Stimulated activated CD8-positive, alpha-beta memory T cell treated with anti-CD3 and anti-CD28 coated beads, Interleukin-15, amount 100 ng/mL, for 48 hours (primary cell): ENCODE measurements at places on chromosomes 4 and X.
A peak's percentile ranks its signal among the peaks of the same experiment; 100 is the strongest.

GRCh38 chr4:85717847-85718246, 242.9 kb downstream of the ARHGAP24 start:
- DNase-seq: no peak

GRCh38 chr4:107255114-107255513, 219.0 kb upstream of the DKK2 start:
- DNase-seq: no peak

GRCh38 chrX:118536687-118537461, 41.3 kb downstream of the DOCK11 start:
- no peak for DNase-seq

GRCh38 chr4:8732681-8733243, 138.9 kb downstream of the HMX1 start:
- DNase-seq: no peak

DNA sequence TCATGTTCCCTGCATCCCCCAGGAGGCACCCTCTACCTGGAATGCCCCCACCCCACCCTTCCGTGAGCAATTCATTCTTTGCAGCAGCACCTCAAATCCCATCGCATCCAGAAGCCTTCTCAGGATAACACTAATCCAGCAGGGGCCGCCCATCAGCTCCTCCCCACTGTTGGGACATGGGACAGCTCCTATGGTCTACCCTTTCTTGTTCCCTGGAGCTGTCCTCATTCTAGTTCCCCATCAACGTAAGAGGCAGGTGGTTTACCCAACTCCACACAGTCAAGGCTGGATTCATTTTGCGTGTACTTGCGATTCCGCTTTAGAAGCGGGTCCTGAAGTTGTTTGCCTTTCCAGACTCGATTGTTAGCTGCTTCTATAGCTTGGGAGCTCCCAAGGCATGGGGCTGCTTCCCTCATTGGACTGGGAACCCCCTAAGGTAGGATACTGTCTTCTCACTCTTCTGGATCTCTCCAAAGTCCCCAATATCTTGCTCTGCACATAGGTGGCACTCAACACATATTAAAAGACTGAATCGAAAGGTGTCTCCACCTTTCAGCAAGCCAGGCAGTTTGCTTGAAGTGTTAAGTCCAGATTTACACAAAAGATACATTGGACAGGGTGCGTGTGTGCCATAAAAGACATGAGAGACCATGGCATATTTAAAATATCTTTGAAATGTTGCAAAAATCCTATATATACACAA, 942 bp upstream of the APLN start:
- no peak for DNase-seq

GRCh38 chr4:77021614-77022089, 54.1 kb downstream of the CCNI start:
- DNase-seq: no peak

DNA sequence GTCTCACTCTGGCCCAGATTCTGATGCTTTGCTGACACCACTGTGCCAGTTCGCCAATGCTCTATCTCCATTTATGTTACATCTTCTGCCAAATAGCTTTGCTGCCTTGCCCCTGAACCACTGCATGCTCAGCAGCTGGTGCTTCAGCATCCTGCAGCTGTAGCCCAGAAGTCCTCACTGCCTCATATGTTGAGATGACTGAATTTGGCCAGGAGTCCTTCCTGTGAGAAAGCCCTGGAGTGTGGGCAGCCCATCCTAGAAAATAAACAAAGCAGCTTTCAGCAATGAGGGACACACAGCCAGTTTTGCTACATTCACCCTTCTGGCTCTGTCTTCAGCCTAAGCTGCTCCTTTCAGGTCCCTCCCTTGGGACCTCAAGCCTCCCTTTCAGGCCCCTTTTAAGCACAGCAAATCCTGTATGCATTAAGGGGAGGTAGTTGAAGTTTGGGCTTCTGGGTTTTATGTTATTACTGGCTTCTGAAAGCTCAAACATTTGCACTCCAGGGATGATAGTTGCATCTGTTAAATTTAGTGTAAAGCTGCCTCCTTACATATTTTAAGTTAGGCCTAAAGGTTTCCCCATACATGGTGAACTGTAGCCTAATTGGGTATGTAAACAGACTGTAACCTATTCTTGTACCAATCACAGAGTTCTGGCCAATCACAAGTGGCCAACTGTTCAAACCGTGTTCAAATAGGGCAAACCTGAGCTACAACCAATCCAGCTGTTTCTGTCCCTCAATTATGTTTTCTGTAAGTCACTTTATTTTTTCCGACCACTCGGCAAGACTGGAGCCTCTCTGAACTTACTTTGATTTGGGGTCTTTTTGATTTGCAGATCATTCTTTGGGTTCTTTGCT, 2.1 kb upstream of the TMEM165 start:
- DNase-seq: no peak

DNA sequence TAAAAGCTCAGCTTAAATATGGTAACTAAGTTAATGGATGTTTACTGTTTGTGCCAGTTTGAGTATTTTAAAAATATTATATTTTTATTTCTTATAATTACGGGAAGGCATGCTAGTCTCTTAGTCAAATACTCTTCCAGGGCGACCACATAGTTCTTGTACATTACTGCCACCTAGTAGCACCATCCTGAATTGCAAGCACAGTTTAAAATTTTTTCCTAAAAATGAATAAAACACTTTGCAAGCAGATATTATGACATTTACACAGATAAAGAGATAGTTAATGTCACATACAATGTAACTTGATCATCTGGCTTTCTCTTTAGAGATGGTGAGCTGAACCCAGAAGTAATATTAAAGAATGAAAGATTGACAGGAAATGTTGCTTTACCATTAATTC, 11.5 kb downstream of the NDP start:
- DNase-seq: no peak

- peak; percentile 57 for DNase-seq
Measured at GRCh38 chr4:98446499-98447375, 185.6 kb downstream of the RAP1GDS1 start.

- no peak for DNase-seq
Measured at GRCh38 chr4:71941001-71941400, 90.8 kb upstream of the NPFFR2 start.

DNA sequence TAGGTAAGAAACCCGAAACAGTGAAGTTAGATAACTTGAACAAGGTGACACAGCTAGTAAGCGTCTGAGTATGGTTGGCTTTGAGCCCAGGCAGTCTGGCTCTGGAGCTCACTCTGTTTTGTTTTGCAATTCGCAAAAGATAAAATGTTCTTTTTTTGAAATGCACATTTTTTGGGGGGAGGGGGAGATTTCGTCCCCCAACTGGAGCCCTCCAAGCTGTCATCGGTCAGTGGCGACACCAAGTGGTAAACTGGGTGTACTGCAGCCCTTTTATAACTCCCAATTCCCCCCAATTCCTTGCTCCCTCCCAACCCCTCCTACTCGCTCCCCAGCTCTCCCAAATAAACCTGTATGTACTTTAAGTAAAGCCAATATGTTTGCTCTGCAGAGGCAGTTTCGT, 2.8 kb upstream of the CLCN5 start:
- no peak for DNase-seq

- no peak for DNase-seq
Measured at GRCh38 chr4:159823743-159824142, 720.9 kb downstream of the RAPGEF2 start.

- DNase-seq: no peak
Measured at GRCh38 chr4:11402192-11402591, 26.5 kb downstream of the HS3ST1 start.

- DNase-seq: no peak
Measured at GRCh38 chr4:55018978-55019377, 106.4 kb downstream of the KDR start.

DNA sequence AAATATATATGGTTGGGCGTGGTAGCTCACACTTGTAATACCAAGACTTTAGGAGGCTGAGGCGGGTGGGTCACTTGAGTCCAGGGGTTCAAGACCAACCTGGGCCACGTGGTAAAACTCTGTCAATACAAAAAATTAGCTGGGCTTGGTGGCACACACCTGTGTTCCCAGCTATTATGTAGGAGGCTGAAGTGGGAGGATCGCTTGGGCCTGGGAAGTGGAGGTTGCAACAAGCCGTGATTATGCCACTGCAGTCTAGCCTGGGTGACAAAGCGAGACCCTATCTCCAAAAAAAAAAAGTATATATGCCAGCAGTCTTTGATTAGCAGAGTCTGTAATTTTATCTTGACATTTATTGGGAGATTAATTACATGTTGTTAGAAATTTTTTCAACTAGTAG, 8.7 kb downstream of the EIF2S3 start:
- DNase-seq: no peak

- no peak for DNase-seq
Measured at GRCh38 chrX:84046403-84046984, 141.5 kb downstream of the RPS6KA6 start.

- no peak for DNase-seq
Measured at GRCh38 chr4:83556006-83556707, 20.2 kb downstream of the GPAT3 start.

DNA sequence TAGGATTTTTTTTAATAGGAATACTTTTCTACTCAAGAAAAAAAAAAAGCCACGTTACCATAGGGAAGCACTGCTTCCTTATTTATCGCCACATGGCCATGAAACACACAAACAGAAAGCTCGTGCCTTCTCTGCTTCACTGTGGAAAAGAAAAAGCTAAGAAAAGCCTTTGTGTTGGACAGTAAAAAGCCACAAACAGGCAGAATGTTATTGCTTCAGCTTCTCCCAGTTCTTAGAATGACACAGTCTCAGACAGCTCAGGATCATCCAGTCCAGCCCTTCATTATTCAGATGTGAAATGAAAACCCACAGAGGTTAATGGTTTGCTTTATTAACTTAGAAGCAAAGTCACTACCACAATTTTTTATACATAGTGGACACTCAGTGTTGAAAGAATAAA, 181.6 kb upstream of the NOCT start:
- no peak for DNase-seq

DNA sequence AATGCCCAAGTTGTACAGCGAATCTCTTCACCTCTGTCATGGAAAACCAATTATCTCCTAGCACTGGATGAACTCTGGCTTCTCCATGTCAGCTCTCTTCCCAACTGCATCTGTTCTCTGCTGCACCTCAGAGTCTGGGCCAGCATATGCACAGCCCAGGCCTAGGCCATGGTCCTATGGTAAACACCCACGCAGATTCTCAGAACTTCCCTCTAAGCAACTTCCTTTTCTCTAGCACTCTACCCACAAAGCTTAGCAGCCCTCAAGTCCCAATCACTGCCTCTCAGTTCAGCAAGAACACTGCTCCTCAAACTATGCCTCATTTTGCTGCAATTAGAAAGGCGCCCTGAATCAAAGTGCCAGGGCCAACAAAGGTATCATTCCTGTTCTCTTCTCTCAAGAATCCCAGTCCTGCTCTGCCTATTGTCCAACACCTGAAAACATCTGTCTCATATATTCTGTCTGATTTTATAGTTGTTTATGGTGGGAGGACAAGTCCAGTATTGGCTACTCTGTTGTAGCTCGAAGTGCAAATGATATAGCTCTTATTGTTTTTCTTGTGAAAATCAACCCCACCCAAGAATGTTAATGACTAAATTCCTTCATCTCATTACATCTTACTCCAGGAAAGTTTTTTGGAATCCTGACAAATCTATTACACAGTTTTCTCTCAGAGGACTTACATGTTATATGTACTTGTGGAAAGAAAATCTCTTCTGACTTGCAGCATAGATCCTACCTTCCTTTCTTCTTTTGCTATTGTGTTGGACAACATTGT, 85.4 kb downstream of the DCHS2 start:
- DNase-seq: no peak

DNA sequence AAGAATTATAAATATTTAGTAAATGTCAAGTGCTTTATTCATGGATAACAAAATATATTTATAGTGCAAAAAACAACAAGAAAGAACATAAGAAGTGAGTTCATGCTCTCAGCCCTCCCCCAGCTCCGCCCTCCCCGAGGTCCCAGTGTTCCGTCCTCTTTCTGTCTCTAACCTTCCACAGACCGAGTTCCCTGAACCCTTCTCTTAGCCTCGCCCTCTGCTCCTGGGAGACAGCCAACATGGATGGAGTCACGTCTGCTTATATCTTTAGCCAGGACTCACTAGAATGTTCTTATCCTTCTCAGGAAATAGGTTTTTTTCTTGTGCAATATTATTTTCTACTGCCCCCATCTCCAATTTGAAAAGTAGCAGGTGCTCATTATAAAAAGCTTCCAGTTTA, 40.1 kb upstream of the HELT start:
- no peak for DNase-seq
